ENCODE measurements at places on chromosomes 2 and 18. TPM values are rescaled to one million over a fixed set of nuclear protein-coding genes. Genes with fewer than 3 reads are reported as not detected.

The SULT1C2 gene
- not detected for total RNA-seq

The SLC25A52 gene
- not detected for total RNA-seq

The C2orf81 gene
- total RNA-seq = 0.13 TPM

The CRYGC gene
- total RNA-seq = not detected

The ATOH8 gene
- total RNA-seq = 21.5 TPM

The SCYGR4 gene
- not detected for total RNA-seq

The PLEKHH2 gene
- total RNA-seq = under 0.01 TPM

The ACYP2 gene
- 4.4 TPM for total RNA-seq

The ATP6V1B1 gene
- total RNA-seq = not detected

The KLHL14 gene
- total RNA-seq = 0.39 TPM

The CSRNP3 gene
- 0.13 TPM for total RNA-seq

The ZNF521 gene
- 66.4 TPM for total RNA-seq

The SKOR2 gene
- not detected for total RNA-seq

The POTEJ gene
- total RNA-seq = 0.38 TPM

The FOXI3 gene
- not detected for total RNA-seq

The NEDD4L gene
- total RNA-seq = 6.8 TPM

The M1AP gene
- not detected for total RNA-seq

The NFATC1 gene
- total RNA-seq = 17.1 TPM

The ASB18 gene
- total RNA-seq = not detected

The GALNT3 gene
- total RNA-seq = under 0.01 TPM

The CXCR2 gene
- total RNA-seq = not detected

The TCF7L1 gene
- total RNA-seq = 6.2 TPM
